ENCODE measurements at places on chromosomes 6 and 20.

- DNase-seq = no peak
Measured at GRCh38 chr20:60729135-60729900, 522.7 kb upstream of the CDH4 start.

- DNase-seq = no peak
Measured at GRCh38 chr6:113818578-113818977, 38.6 kb upstream of the MARCKS start.

- DNase-seq = no peak
Measured at GRCh38 chr6:73943411-73943810, 247.4 kb downstream of the CD109 start.

DNA sequence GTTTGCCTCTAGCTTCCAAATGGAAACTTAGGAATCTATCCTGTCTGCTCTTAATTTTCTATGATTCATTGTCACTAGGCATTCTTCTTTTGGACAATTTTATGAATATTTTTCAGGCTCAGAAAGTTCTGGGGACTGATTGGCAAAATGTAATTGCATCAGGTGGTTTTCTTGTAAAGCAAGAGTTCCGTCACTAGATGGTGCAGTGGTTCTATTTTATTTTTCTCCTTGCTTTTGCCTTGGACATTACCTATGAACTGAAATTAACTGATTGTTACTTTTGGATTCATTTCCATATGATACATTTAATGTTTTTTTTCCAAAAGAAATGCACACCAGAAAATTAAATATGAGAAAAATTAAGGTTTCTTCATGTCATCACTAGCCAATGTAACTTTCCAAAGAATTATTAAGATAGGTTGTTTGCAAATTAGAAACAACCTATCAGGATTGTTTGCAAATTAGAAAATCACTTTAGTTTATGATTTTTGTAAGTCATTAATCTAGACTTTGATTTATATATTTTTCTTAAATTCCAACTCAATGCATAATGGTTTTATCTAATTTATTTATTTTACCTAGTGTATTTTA, 48.0 kb downstream of the TMEM170B start:
- peak; percentile 28 for DNase-seq

GRCh38 chr6:116280161-116280932, 617 bp upstream of the TSPYL1 start:
- DNase-seq = no peak

- DNase-seq = no peak
Measured at GRCh38 chr20:43748274-43748673, 21.5 kb upstream of the GTSF1L start.
